Hepatocyte (in vitro differentiated cells): ENCODE measurements at places on chromosomes 6 and 20. TPM values are rescaled to one million over a fixed set of nuclear protein-coding genes. Genes with fewer than 3 reads are reported as not detected.

MUC21 gene
- not detected in 2 replicates for polyA plus RNA-seq

SIRPB2 gene
- polyA plus RNA-seq = not detected in 2 replicates

HLA-DPA1 gene
- polyA plus RNA-seq = 1.7 and 4.7 TPM in 2 replicates

TRERF1 gene
- 3.2 and 5.2 TPM in 2 replicates for polyA plus RNA-seq

TBXT gene
- polyA plus RNA-seq = 0.13 TPM in 1 of 2 replicates, not detected in the other

- no peak for DNase-seq
Measured at GRCh38 chr6:6522709-6523108, 65.8 kb upstream of the LY86 start.

GRCh38 chr20:25221592-25222460, 26.1 kb upstream of the PYGB start:
- no peak for DNase-seq

TBX18 gene
- polyA plus RNA-seq = 0.10 and 0.37 TPM in 2 replicates
